ENCODE measurements at places on chromosomes 12 and 14.

- DNase-seq: no peak
Measured at GRCh38 chr12:51124504-51124903, 41.1 kb upstream of the CSRNP2 start.

- DNase-seq: no peak
Measured at GRCh38 chr12:24929953-24930352, 18.9 kb downstream of the BCAT1 start.

DNA sequence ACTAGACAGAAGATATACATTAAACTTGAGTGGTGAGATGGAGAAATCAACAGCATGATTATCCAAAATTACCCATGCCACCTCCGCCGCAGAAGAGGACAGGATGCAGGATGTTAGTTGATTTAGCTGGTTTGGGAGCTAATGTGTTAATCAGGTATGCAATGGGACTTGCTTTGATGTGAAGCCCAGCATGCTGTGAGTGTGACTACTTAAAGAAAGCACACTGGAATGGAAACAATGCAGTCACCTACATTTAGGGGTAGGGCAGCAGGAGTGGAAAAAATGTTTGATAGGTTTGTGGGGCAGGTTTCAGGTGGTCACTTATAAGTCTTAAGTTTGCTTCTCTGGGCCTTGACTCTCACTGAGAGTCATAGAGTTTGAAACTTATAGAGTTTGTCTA is 170.0 kb upstream of the DAAM1 start:
- DNase-seq: no peak

GRCh38 chr12:3214526-3215365 is 137.6 kb downstream of the TSPAN9 start:
- no peak for DNase-seq

GRCh38 chr12:30880061-30880460 is 46.5 kb upstream of the TSPAN11 start:
- no peak for DNase-seq

- DNase-seq: no peak
Measured at GRCh38 chr14:71346685-71347084, 439.4 kb downstream of the PCNX1 start.

- peak; percentile 49 for DNase-seq
Measured at GRCh38 chr12:66132408-66132807, 1.9 kb upstream of the LLPH start.

DNA sequence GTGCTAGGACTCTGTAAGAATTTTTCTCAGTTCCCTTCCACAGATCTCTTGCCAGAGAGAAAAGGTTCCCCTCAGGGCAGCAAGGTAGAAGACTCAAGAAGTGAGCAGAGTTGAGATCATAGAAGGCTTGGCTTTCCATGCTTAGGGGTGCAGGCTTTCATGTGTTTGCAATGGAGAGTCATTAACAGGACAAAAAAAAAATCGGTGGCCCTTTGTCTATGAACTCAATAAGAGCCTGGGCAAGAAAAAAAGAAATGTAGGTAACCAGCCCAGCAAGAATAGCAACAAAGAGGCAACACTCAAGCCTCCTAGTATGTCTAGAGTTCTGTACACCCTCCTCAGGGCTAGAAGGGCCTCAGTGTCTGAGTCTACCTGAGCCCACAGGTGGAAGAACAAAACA is 23.4 kb upstream of the LRP6 start:
- no peak for DNase-seq

DNA sequence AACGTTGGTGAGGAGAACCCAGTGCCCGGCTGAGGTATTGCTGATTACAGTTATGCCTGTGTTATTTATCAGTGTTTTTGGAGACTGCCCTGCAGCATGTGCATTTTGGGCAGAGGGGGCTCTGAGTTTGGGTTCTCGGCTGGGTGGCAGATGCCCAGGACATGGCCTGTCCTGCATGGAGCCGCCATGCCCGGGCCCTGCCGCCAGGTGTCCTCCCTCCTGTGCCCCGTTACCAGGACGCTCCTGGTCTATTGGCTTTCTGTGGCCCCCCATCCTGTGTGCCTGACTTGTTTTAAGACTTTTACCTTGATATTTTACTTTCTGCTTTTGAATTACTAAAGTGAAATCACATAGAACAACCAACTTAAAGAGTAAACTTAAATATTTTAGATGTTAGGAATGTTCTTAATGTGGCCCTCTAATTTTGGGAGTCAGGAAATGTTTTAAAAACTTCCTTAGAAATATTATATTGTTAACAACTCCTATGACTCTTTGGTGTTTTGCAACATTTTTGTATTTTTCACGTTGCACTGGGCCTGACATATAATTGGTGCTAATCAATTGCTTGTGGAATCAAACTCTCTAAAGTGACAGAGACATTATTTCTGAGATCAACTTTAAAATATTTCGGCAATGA is 51.8 kb downstream of the PRIMA1 start:
- DNase-seq: no peak

GRCh38 chr12:27554421-27555186 is 30.6 kb downstream of the PPFIBP1 start:
- no peak for DNase-seq

DNA sequence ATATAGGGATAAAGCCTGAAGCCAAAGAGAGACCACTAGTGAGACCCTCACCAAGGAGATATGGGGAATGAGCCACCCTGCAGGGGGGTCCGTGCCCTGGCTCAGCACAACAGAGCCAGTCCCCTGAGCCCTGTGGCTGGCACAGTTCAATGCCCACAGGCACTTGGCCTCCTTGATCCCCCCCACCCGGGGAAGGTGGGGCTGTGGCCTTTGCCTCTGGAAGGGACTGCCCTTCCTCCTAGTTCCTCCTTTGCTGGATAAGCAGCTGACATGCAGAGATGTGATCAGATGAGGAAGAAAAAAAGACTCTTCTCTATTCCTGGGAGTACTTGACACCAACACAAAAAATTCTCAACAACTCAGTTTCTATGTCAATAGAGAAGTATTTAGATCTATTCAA is 19.9 kb downstream of the TTC7B start:
- no peak for DNase-seq

DNA sequence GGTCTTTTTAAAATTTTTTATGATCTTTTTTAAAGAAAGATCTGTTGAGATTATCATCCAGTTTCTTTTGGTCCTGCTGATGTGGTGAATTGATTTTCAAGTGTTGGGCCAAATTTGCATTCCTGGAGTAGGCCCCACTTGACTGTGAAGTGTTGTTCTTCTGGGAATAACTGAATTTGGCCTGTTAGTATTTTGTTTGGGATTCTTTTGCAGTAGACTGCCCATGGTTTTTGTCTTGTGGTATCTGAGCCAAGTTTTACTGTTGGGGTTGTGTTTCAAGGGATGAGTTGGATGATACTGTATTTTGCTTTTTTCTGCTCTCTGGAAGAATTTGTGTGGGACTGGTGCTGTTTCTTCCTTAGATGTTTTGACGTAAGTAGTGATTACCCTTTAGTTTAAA is 4.0 kb upstream of the SYCP3 start:
- DNase-seq: no peak

DNA sequence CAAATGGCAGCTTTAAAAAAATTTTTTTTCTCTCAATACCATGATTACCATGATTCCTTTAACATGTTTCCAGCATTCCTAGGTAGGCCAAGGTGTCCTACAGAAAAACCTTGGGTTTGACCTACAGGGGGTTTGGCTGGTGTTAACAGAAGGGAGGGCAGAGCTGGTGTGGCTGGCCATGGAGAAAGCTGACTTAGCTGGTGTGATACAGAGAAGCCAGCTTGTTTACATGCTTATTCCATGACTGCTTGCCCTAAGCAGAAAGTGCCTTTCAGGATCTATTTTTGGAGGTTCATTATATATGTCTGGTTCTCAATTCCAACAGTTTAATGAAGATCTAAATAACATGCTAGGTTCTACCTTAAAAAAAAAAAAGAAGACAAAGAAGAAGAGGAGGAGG is 68.6 kb downstream of the EEA1 start:
- DNase-seq: no peak

GRCh38 chr14:105601360-105602242 is 75.2 kb downstream of the TMEM121 start:
- DNase-seq: no peak

- no peak for DNase-seq
Measured at GRCh38 chr14:60998617-60999016, 17.6 kb downstream of the SLC38A6 start.
